ENCODE measurements at places on chromosomes 3 and 15.

DNA sequence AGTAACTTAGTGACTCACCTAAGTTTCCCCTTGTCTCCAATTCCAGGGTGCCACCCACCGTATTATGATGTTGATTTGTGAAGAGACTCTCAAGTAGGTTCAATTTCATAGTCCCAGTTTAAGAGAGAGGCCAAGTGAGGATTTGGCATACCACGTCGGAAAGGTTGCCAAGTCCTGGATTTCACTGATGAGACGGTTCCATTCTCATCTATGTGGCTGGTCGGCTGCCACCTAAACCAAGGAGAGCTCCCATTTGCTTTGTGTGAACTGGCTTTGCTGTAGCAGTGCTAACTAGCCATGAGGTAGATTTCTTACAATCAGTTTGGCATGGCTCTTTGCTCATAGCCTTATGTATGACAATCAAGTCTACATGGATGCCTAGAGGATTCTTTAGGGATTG, 653.6 kb downstream of the NLGN1 start:
- no peak for DNase-seq

- DNase-seq: no peak
Measured at GRCh38 chr3:140316466-140316865, 361.4 kb upstream of the TRIM42 start.

DNA sequence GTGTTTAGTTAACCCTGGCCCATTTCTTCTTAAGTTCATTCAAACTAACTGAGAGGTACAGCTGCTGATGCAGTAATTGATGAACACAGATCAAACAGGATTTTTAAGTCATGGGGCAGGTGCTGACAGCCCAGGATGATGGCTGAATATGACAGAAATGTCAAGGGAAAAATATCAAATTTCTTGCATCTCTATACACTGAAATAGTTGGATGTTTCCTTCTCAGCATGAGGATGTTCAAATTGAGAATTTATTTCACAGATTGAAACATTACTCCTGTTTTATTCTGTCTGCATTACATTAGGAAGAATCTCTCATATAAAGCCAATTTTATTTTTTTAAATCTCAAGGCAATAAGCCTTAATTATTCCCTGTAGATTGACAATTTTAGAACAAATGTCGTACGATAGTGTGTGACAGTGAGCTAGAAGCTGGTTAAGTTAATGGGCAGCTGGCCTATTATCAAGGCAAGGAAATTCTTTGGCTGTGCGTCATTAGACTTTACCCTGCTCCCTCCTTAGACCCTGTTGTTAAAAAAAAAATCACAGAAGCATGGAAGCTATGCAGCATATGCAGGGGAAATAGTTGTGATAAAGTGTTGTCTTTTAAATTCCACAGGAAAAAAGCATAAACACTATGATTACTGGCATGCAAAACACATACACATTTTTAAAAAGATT, 183.8 kb upstream of the KCNMB2 start:
- no peak for DNase-seq

GRCh38 chr3:21718161-21718765, 32.7 kb downstream of the ZNF385D start:
- no peak for DNase-seq

- DNase-seq: no peak
Measured at GRCh38 chr15:80727196-80727595, 32.1 kb downstream of the ABHD17C start.

- DNase-seq: no peak
Measured at GRCh38 chr3:80334534-80334933, 566.7 kb upstream of the ROBO1 start.

DNA sequence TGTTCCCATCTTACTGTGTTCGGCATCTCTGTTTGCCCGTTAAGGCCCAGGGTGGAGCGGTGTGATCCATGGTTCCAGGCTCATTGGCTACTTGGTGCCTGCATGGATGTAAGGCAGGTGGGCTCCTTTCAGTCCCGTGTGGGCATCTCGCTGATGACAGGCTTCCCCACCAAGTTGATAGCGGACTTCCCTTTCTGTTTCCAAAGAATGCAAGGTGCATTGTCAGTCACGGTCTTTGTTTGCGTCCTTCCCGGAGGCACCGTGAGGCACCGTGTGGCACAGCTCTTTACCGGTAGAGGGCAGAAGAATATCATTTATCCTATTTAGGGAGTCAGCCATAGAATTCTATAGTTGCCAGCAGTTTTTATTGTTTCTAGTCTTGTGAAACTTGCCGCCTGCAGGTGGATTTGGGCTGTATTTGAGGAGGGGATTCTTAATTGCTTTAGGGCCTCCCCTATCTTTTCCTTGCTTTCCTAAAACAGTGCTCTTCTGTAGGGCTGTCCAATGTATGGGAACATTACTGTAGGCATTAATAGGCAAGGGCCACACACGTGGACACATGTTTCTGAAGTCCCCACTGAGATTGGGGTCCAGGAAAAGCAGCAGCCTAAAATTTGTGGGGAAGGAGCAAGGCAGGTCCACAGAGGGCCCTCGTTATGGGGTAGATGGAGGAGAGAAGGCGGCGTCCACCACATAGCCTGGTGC, 244.1 kb downstream of the SLCO3A1 start:
- DNase-seq: peak; percentile 64
